ENCODE measurements at places on chromosomes 5 and 9. TPM values are rescaled to one million over a fixed set of nuclear protein-coding genes. Genes with fewer than 3 reads are reported as not detected.

DNA sequence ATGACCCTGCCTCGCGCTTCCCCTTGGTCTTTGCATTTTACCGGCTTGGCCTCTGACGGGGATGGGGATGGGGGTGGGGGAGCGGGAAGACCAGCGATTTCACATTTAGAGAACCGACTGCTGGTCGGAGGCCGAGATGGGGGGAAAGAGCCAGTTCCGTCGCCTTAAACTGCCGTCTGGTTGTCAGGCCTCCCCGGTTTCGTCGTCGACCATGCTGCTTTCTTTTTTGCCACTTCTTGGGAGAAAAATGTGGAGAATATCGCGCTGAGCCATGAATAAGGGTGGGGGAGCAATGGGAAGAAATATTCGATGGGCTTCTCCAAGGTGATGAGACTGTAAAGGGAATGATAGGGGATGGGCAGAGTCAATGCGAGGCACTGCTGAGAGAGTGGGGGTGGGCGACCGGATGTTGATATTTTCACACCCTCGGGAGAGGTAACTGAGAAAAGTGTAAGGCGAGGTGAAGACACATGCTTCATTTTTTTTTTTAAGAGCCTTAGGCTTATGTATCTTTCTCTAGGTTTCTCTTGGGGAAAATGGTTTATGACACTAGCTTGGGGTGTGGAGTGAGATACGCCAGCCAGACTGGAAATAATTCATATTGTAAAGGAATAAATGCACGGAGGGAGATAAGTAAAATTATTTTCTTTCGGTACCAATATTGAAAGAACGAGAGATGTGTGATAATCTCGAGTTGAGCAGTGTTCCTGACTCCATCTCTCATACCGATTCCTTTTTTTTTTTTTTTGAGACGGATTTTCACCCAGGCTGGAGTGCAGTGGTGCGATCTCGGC, 1.1 kb downstream of the KIF2A start:
- peak; percentile 33 for DNase-seq
- H3K4me3 ChIP-seq, result peak overlapping the region; percentile 91
- peaks cover 25% of the 10 kb centered on the region for H3K4me1 ChIP-seq
- no peaks in the 10 kb centered on the region for H3K27me3 ChIP-seq
- H3K36me3 ChIP-seq, result no peaks in the 10 kb centered on the region
- peak overlapping the region; percentile 93 for H3K27ac ChIP-seq

DNA sequence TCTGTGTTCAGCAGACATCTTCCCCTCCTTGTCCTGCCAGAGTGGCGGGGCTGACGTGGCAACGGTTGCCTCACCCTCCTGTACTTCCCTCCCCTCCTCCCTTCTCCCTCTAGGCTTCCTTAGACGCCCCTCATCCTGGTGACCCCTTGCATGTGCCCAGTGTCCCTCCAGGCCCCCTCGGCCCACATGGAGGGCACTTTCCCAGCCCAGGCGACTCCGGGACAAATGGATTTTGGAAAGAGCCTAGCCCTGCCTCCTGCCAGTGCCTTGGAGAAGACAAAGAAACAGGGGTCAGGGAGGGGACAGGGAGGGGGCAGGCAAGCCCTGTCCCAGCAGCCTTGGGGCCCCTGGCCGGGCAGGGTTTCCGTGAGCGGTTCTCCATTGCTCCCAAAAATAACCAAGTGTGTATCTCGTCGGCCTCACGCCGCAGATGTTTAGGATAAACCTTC, 38.3 kb upstream of the NEURL1B start:
- H3K27ac ChIP-seq, result no peak overlapping the region
- peaks cover 5% of the 10 kb centered on the region for H3K36me3 ChIP-seq
- no peaks in the 10 kb centered on the region for H3K27me3 ChIP-seq
- H3K4me1 ChIP-seq, result peaks cover 7% of the 10 kb centered on the region
- no peak for DNase-seq

- H3K27ac ChIP-seq, result no peak overlapping the region
- H3K4me1 ChIP-seq, result no peaks in the 10 kb centered on the region
- H3K36me3 ChIP-seq, result no peaks in the 10 kb centered on the region
- no peak for DNase-seq
- no peaks in the 10 kb centered on the region for H3K27me3 ChIP-seq
These were observed 245.8 kb downstream of the TLE4 start for GRCh38 chr9:79817438-79818004.

DNA sequence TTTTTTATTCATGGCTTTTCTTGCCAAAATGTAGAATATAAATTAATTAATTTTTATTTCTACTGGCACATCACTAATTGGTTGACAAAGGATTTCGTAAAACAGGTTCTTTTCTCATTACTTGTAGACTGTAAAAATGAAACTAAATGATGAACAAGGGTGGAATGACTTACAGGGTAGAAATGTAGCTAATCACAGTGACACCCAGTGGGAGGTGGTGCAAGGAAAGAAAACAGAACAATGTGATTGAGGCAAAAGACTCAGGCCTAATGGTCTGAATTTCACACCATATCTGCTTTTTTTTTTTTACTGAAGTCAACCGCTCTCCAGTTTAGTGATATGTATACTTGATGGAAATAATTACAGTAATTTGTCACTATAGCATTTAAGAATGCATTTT, 28.9 kb downstream of the GABRG2 start:
- H3K4me3 ChIP-seq, result no peak overlapping the region
- peaks cover 6% of the 10 kb centered on the region for H3K4me1 ChIP-seq
- no peaks in the 10 kb centered on the region for H3K27me3 ChIP-seq
- DNase-seq, result no peak

- no peaks in the 10 kb centered on the region for H3K36me3 ChIP-seq
- no peaks in the 10 kb centered on the region for H3K4me1 ChIP-seq
- no peak overlapping the region for H3K4me3 ChIP-seq
- DNase-seq, result no peak
These were observed 127.2 kb downstream of the MACIR start for GRCh38 chr5:103385722-103386121.

GRCh38 chr9:133105461-133105770, 15.6 kb downstream of the RALGDS start:
- H3K27me3 ChIP-seq, result no peaks in the 10 kb centered on the region
- DNase-seq, result no peak
- H3K27ac ChIP-seq, result no peak overlapping the region
- H3K4me3 ChIP-seq, result no peak overlapping the region

- DNase-seq, result no peak
- H3K27me3 ChIP-seq, result no peaks in the 10 kb centered on the region
- H3K4me3 ChIP-seq, result no peak overlapping the region
- no peaks in the 10 kb centered on the region for H3K4me1 ChIP-seq
- peak overlapping the region; percentile 35 for H3K27ac ChIP-seq
These were observed 793.7 kb downstream of the BRINP1 start for GRCh38 chr9:118575341-118576070.

DNA sequence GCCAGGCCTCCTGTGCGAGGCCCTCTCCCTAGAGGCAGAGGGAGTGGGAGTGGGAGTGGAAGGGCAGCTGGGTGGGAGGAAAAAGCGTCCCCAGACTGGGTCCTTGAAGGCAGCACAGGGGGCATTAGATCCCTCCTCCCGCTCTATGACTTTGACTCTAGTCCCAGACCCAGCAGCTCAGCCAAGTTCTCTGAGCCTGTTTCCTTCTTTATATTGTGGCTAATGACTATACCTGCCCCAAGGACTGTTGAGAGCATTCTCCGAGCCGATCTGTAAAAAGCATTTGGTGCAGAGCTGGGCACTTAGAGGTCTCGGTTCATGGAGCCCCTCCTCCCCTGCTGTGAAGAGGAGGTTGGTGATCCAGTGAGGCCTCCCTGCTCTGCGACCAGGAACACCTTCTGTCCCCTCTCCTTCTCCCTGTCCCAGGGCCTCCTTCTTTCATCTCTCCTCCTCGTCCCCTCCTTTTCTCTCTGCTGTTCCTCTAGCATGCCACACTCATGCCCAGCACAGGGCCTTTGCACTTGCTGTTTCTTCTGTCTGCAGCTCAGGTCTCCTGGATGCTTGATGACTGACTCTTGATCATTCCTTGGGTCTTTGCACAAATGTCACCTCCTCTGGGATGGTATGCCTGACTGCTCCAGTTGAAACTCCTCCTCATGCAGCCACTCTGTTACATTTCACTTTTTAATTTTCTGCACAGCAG, 23.4 kb upstream of the PSD2 start:
- peaks cover 9% of the 10 kb centered on the region for H3K4me1 ChIP-seq
- no peak overlapping the region for H3K27ac ChIP-seq
- no peak overlapping the region for H3K4me3 ChIP-seq
- no peaks in the 10 kb centered on the region for H3K36me3 ChIP-seq
- H3K27me3 ChIP-seq, result peaks cover 35% of the 10 kb centered on the region

GRCh38 chr5:110032376-110032775, 342.6 kb downstream of the MAN2A1 start:
- DNase-seq, result no peak
- H3K4me3 ChIP-seq, result no peak overlapping the region
- H3K4me1 ChIP-seq, result peaks cover 5% of the 10 kb centered on the region
- H3K27me3 ChIP-seq, result no peaks in the 10 kb centered on the region
- H3K27ac ChIP-seq, result no peak overlapping the region
- H3K36me3 ChIP-seq, result no peaks in the 10 kb centered on the region

GRCh38 chr5:172322028-172322965, 38.7 kb upstream of the UBTD2 start:
- H3K4me1 ChIP-seq, result peaks cover 20% of the 10 kb centered on the region
- H3K36me3 ChIP-seq, result peaks cover 7% of the 10 kb centered on the region
- H3K27me3 ChIP-seq, result no peaks in the 10 kb centered on the region
- H3K27ac ChIP-seq, result peak overlapping the region; percentile 18

GRCh38 chr9:88418715-88419540, 30.7 kb downstream of the SPIN1 start:
- no peaks in the 10 kb centered on the region for H3K4me1 ChIP-seq
- H3K4me3 ChIP-seq, result no peak overlapping the region
- H3K27me3 ChIP-seq, result no peaks in the 10 kb centered on the region
- peaks cover 39% of the 10 kb centered on the region for H3K36me3 ChIP-seq
- no peak overlapping the region for H3K27ac ChIP-seq

GRCh38 chr9:106893088-106893487, 30.1 kb downstream of the ZNF462 start:
- no peaks in the 10 kb centered on the region for H3K27me3 ChIP-seq
- H3K4me1 ChIP-seq, result peaks cover 65% of the 10 kb centered on the region
- no peaks in the 10 kb centered on the region for H3K36me3 ChIP-seq
- peak overlapping the region; percentile 77 for H3K27ac ChIP-seq
- H3K4me3 ChIP-seq, result peak overlapping the region; percentile 53

DNA sequence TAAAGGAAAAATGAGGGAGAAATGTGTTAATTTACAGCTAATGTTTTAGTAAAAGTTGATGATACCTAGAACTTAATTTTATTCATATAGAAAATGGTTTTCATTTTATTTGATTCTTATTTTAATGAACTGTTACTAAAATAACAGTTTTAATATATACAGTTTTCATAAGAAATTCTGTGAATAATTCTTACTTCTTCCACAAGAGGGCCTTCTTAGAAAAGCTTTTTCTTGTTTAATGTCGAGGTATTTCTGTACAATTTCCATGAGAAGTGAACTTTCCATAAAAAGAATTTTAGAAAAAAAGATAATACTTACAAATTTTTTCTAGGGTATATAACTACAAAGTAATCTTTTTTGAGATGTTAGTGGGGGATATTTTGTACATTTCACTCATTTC, 73.9 kb downstream of the KLF9 start:
- H3K4me3 ChIP-seq, result no peak overlapping the region
- no peaks in the 10 kb centered on the region for H3K4me1 ChIP-seq
- H3K27me3 ChIP-seq, result no peaks in the 10 kb centered on the region
- DNase-seq, result peak; percentile 25
- peaks cover 33% of the 10 kb centered on the region for H3K36me3 ChIP-seq

GRCh38 chr5:76757049-76757448, 41.1 kb downstream of the F2R start:
- H3K27ac ChIP-seq, result no peak overlapping the region
- peaks cover 29% of the 10 kb centered on the region for H3K4me1 ChIP-seq
- H3K27me3 ChIP-seq, result no peaks in the 10 kb centered on the region
- H3K4me3 ChIP-seq, result no peak overlapping the region
- H3K36me3 ChIP-seq, result no peaks in the 10 kb centered on the region

DNA sequence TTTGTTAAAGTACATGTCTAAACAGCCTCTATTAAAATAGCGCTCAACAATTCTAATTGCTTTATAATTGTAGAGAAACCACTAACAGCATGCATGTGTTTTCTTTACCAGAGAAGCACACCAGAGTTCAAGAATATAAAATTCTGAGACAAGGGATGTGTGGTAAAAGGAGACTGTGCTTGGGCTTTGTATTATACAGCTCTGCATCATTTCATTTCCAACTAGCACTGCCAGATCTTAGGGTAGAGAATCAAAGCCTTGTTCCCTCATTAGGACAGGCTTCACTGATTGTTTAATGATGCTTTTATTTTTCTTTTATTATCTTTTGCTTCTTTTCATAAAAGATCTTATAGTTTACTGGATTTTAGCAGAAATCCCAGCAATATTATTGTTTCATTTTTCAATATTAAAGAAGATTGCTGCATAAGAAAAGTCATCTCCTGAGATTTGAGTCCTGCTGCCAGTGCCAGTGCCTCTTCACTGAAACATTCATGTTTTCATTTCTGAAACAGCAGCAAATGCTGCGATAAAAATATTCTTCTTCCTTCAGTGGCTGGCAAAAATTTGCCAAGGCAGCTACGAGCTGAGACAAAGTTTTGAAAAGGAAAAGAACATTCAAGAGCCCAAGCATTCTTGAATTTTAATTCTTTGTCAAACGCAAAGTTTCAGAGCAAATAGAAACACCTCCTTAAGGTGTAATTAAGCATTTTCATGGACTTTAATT, 491.0 kb upstream of the PIK3R1 start:
- no peak for DNase-seq
- no peaks in the 10 kb centered on the region for H3K27me3 ChIP-seq
- peaks cover 14% of the 10 kb centered on the region for H3K4me1 ChIP-seq
- H3K4me3 ChIP-seq, result no peak overlapping the region

DNA sequence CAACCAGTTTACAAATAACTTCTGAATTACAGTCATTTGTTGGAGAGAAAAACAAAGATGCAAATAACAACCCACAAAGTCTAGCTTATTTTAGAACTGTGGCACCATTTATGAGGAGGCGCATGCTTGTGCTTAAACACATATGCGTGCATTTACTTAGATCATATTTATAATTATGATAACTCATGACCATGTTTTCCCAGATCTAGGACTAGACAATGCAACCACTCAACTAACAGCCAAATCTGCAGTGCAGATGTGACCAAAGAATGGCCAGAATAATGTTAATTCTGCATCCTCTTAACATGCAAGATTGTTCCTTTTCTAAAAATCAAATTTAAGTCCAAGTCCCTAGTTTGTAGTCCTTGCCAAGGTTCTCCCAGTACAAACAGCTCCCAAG, 167.3 kb upstream of the FST start:
- no peak for DNase-seq
- H3K4me3 ChIP-seq, result no peak overlapping the region
- peaks cover under 1% of the 10 kb centered on the region for H3K4me1 ChIP-seq
- H3K36me3 ChIP-seq, result no peaks in the 10 kb centered on the region
- no peak overlapping the region for H3K27ac ChIP-seq
- H3K27me3 ChIP-seq, result no peaks in the 10 kb centered on the region

- H3K4me1 ChIP-seq, result peaks cover 8% of the 10 kb centered on the region
- no peak for DNase-seq
- no peaks in the 10 kb centered on the region for H3K36me3 ChIP-seq
- no peak overlapping the region for H3K27ac ChIP-seq
These were observed 819.4 kb downstream of the NR2F1-AS1 start for GRCh38 chr5:92761585-92761984.

The PTGS1 gene
- total RNA-seq, result 0.70 TPM

The IL9 gene
- total RNA-seq, result not detected

The SEMA5A gene
- 1.2 TPM for total RNA-seq

The DRD1 gene
- not detected for total RNA-seq

The TEK gene
- 0.91 TPM for total RNA-seq

The GHR gene
- total RNA-seq, result 1.8 TPM

The TYRP1 gene
- total RNA-seq, result not detected

All from MCF 10A (cell line).